ENCODE measurements at places on chromosomes 4 and X.

- DNase-seq = peak; percentile 90
These were observed 85.4 kb downstream of the RPS3A start for GRCh38 chr4:151184523-151185458.

GRCh38 chrX:95974890-95975289, 709.8 kb upstream of the DIAPH2 start:
- no peak for DNase-seq

GRCh38 chr4:15781427-15782095, 3.4 kb downstream of the CD38 start:
- DNase-seq = peak; percentile 41

GRCh38 chr4:157713342-157713741, 459.5 kb downstream of the GASK1B start:
- peak; percentile 5 for DNase-seq

GRCh38 chr4:188955066-188955465, 815.8 kb downstream of the TRIML1 start:
- DNase-seq = no peak

GRCh38 chr4:7781993-7782392, 157.7 kb downstream of the AFAP1 start:
- DNase-seq = no peak

- no peak for DNase-seq
These were observed 32.0 kb downstream of the CXCL8 start for GRCh38 chr4:73772363-73772762.

GRCh38 chrX:71919886-71920285, 9.2 kb downstream of the NHSL2 start:
- DNase-seq = no peak

- no peak for DNase-seq
These were observed 496 bp downstream of the SH2D1A start for GRCh38 chrX:124346877-124347241.

DNA sequence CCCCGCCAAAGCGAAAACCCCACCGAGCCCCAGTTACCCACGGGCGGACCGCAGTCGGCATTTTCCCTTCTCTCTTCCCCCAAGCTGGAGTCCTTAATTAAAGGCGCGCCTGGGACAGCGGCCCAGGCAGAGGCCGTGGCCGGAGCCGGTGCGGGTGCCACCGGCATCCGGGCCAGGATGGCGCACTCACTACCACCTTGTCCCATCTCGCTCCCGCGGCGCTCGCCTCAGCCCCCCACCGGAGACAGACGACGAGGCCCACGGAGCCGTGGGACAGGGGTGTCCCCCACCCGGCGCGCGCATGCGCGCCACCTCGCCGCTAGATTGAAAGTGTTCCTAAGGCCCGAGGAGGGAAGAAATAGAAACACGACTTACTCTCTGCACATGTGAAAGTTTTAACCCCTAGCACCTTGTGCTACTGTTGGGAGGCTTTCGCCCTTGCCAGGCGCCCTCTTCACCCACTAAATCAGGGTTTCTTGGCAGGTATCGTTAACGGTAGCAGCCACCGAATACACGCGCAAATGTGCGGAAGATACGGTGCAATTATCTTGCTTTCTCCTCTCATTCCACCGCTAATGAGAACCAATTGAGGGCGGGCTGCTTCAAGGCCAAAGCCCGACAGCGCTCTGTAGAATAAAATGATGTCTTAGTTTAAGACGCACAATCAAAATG, 64.3 kb upstream of the CCDC160 start:
- DNase-seq = no peak

All from fibroblast of mammary gland (primary cell).